ENCODE measurements at places on chromosomes 4 and X.

GRCh38 chr4:94957030-94957429 lies 199.3 kb downstream of the BMPR1B start:
- H3K4me3 ChIP-seq = no peak overlapping the region
- H3K27me3 ChIP-seq = no peaks in the 10 kb centered on the region
- peak; percentile 77 for DNase-seq
- no peaks in the 10 kb centered on the region for H3K4me1 ChIP-seq

- no peak within 1 kb of the TSS for H3K4me3 ChIP-seq
- no peaks in the 10 kb centered on the region for H3K4me1 ChIP-seq
- no peak within 1 kb of the TSS for H3K27ac ChIP-seq
- no peaks in the 10 kb centered on the region for H3K36me3 ChIP-seq
- no peaks in the 10 kb centered on the region for H3K27me3 ChIP-seq
These were observed at the start of gene TLR3 for GRCh38 chr4:186068581-186069348. TSS of gene TLR3 (plus strand) at chr4:186069156. CDS start at chr4:186076620, 7,464 bp downstream.

DNA sequence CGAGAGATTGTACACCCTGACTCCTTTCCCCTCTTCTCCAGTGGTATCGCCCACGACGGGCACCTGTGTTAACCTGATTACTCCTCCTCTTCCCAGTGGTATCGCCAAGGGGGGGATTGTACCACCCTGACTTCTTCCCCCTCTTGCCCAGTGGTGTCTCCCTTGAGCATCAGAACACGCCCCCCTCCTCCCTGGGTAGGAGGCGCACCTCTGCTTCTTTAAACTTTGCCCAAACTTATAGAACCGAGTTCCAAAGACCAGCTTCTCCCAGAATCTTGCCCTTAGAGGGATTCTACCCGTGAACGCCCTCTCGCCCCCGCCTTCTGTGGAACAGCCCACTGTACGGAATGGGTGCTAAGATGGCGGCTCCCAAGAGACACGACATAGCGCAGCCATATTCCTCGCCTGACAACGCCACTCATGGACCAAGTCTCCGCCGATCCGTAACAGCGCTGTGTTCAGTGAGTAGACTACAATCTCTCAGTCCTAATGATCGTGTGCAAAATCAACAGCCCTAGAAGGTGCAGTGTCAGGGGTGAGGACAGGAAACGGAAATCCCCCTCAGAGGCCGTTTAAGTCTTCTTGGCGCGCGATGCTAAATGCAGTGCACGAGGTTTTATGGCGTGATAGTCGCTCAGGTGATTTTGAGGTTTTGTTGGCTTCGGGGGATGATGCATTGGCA lies 4.2 kb upstream of the ZNF157 start:
- H3K4me1 ChIP-seq = no peaks in the 10 kb centered on the region
- peak overlapping the region; percentile 20 for H3K4me3 ChIP-seq
- no peaks in the 10 kb centered on the region for H3K36me3 ChIP-seq
- H3K27ac ChIP-seq = no peak overlapping the region

- H3K4me1 ChIP-seq = no peaks in the 10 kb centered on the region
- H3K27me3 ChIP-seq = no peaks in the 10 kb centered on the region
- no peak overlapping the region for H3K27ac ChIP-seq
These were observed 426.6 kb downstream of the ARHGAP24 start for GRCh38 chr4:85901500-85901899.

- no peak overlapping the region for H3K27ac ChIP-seq
- no peaks in the 10 kb centered on the region for H3K27me3 ChIP-seq
- DNase-seq = no peak
- H3K36me3 ChIP-seq = no peaks in the 10 kb centered on the region
- no peak overlapping the region for H3K4me3 ChIP-seq
- no peaks in the 10 kb centered on the region for H3K4me1 ChIP-seq
These were observed 23.9 kb upstream of the PRDM8 start for GRCh38 chr4:80173401-80173800.

GRCh38 chrX:125170459-125170858 lies 149.2 kb upstream of the TEX13C start:
- H3K27me3 ChIP-seq = no peaks in the 10 kb centered on the region
- H3K27ac ChIP-seq = no peak overlapping the region
- no peaks in the 10 kb centered on the region for H3K4me1 ChIP-seq
- H3K4me3 ChIP-seq = no peak overlapping the region

GRCh38 chrX:17020851-17021821 lies 74.7 kb downstream of the REPS2 start:
- no peak overlapping the region for H3K27ac ChIP-seq
- no peaks in the 10 kb centered on the region for H3K4me1 ChIP-seq
- no peak overlapping the region for H3K4me3 ChIP-seq

All from mesendoderm (in vitro differentiated cells).